GDM1 (cell line): ENCODE measurements at places on chromosomes 2 and 18.

DNA sequence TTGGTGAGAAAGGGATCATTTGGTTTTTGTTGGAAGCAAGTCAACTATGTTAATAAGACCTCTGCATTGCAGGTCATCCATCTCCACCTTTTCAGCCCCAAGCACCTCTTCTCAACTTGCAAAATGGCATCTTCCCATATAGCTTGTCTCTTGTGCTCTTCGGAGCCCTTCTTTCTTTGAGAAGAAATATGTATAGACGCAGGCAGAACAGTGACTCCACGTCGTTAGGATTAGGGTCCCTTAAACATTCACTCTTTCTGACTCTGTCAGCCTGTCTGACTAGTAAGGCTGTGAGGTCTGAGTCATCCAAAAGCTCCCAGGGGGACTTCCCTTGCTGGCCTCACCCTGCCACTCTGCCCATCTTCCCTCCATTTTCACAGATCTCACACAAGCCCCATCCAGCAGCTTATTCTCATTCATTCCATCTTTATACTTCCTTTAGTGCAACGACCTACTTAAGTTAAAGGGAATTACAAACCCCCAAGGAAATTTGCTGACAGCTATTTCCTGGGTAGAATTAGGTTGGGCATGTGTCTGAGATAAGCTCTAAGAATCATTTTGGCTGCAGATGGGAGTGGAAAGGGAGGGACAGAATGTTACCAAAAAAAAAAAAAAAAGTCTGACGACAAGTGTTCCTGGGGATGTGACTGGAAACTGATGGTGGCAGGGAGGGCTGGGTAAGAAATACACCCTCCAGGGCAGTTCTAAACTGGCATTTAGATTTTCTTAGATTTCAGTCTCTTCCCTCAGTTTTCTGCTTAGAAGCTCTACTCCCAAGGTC is 37.7 kb upstream of the MEX3C start:
- peak; percentile 4 for DNase-seq

DNA sequence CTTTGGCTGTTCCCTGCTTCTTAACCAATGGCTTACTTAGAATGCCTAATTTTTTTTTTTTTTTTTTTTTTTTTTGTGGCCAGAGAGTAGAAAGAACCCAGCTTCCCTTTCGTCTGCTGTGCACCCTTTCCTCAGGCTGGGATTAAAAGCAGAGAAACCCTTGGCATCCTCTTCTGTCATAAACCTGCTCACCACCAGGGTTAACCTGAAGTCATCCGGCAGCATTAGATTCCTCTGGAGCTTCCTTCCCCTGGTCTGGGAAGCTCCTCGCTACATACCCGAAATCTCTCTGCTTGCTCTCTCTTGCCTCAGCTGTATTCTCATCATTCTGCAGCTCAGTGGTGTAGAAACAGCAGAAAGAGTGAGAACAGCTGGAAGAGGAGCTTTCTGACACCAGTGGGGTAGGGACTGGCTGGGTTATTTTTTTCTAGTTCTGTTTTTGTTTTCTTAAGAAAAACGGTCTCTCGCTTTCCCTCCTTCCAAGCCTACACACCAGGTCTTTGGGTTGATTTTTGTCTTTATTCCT is 339.0 kb upstream of the MEIS1 start:
- no peak for DNase-seq

DNA sequence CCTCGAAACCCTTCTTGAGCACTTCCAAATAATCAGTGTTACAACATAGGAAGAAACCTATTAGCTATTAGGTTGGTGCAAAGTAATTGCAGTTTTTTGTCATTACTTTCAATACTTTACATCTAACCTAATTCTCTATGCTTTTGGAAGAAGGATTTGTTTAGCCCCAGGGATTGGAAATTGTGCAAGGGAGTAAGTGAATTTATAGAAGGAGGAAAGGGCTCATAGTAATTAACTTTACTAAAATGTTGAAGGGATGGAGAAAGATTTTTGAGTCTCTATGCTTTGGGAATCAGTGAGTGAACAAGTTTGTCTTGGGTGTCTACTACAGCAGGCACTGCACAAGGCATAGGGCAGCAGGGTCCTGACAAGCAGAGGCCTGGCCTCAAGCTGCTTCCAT is 261.1 kb downstream of the EN1 start:
- DNase-seq: no peak

DNA sequence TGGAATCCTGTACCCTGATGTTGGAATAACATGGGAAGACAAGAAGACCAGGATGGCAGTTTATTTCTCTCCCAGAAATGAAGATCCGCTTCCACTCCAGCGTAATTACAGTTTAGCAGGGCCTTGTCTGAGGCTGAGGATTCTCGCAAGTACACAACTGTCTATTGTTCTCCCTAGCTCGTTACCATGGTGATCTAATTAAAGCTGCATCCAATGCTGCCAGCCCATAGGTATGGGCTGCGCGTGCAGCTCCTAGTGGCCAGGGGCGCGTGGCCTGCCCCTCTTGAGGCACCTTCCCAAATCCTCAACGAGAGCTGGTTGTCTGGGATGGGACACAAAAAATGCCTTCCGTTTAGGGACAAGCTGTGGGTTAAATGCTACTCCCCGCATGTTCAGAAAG is 344.9 kb downstream of the CYRIA start:
- DNase-seq: no peak

- DNase-seq: no peak
Measured at GRCh38 chr2:150320608-150321007, 166.9 kb downstream of the RND3 start.

DNA sequence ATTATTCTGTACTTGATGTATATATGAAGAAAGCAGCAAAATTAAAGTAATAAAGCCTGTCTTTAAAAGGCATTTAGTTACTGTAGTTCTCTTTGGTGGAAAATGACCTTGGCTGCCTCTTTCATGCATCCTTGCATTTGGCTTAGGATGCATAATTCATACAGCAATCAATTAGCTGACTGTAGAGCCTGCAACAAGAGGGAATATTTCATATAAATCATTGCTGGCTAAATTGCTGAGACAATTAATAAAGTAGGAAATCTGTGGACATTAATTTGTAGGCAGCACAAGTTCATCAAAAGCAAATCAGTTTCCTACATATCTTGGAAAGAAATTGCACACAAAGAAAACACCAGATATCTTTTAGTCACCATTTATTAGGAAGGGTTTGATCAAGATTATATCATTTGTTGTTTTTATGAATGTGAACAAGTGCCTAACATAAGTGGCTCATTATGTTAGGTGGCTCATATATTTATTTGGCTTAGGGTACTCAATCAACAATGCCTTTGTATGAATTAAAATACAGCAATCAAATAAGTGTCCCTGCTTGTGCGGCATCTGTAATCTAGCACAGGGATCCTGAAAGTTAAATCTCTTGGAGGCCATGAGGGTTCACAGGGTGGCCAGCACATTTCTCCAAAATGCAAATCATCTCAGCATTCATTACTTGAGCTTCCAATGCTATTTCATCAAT is 220.4 kb upstream of the SPOPL start:
- DNase-seq: no peak

GRCh38 chr2:42693013-42693615 is 70.8 kb downstream of the OXER1 start:
- peak; percentile 68 for DNase-seq

GRCh38 chr18:75374466-75374865 is 53.0 kb downstream of the SMIM21 start:
- no peak for DNase-seq

DNA sequence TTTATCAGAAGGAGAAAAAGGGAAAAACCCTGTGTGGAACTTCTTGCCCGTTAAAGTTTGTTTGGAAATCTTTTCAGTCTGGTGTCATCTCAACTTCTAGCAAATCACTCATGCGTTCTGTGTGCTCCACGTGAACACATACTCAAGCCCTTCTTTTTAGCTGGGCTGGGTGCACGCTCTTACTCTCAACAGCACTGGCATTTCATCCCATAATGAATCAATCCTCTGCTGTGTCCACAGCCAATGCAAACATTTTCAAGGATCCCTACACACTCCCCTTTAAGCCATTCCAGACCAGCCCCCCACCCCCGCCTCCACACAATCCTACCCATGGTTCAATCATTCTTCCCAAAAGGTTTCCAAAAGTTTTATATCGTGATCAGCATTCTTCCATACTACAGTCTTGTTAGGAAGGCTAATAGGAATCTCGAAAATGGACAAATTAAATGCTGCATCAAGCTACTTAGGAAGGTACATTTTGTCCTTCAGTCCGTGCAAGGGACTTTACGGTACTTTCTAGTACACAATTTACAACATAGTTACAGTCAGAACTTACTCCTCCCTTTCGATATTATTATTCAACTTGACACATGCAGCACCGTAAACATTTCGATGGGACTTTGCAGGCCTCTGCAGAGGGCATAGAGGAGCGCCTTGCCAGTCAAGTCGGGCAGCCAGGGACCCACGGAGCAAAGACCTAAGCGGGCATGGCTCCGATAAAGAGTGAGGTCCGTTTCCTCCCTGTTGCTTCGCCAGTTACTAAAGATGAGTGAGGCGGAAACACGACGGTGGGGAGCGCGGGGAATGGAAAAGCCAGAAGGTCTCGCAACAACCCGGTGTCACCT is 1.4 kb downstream of the PTGR3 start:
- no peak for DNase-seq

- DNase-seq: no peak
Measured at GRCh38 chr2:145060876-145061275, 541.0 kb upstream of the ZEB2 start.

- DNase-seq: no peak
Measured at GRCh38 chr2:3630631-3631030, 27.4 kb upstream of the ALLC start.

- DNase-seq: peak; percentile 32
Measured at GRCh38 chr2:26144953-26145680, 27.8 kb upstream of the GAREM2 start.

- no peak for DNase-seq
Measured at GRCh38 chr18:57811477-57812125, 8.5 kb upstream of the ATP8B1 start.

DNA sequence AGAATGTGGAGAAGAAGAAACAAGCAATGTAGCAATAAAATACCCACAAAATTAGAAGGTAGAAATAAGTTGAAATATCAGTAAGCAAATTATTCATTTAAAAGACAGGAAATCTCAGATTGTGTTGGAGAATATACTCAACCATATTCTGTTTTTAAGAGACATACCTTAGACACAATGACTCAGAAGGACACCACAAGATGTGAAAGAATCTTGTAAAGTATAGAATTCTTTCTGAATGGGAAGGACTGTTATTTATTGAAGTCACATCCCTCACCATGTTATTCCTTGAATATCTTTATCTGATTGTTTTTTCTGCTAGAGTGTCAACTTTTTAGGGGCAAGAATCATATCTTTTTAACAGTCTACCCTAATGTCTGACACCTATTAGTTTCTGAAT is 50.4 kb downstream of the CTAGE1 start:
- no peak for DNase-seq

DNA sequence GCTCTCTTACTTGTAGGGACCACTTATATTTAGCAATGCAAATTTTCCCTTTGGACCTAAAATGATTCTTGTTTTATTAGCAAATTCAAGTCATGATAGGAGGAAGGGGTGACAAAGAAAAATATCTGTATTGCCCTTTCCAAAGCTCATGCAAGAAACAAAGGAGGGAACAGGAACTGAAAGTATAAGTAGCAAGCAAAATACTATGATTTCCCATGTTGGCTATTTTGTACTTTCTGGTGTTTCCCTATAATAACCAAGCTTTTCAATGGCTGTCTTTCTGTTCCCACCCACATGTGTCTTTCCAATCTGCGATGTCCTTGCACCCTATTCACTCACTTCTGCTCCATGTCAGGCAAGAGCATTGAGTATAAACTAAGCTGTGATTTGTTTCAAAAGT is 279.7 kb downstream of the RNF144A start:
- DNase-seq: no peak

DNA sequence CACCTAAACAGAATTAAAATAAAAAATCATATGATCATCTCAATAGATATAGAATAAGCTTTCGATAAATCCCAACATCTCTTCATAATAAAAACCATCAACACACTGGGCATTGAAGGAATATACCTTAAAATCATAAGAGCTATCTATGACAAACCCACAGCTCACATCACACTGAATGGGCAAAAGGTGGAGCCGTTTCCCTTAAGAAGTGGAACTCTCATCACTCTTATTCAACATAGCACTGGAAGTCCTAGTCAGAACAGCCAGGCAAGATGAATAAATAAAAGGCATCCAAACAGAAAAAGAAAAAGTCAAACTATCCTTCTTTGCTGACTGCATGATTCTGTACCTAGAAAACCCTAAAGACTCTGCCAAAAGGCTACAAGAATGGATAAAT is 510.3 kb downstream of the ZNF804A start:
- no peak for DNase-seq

DNA sequence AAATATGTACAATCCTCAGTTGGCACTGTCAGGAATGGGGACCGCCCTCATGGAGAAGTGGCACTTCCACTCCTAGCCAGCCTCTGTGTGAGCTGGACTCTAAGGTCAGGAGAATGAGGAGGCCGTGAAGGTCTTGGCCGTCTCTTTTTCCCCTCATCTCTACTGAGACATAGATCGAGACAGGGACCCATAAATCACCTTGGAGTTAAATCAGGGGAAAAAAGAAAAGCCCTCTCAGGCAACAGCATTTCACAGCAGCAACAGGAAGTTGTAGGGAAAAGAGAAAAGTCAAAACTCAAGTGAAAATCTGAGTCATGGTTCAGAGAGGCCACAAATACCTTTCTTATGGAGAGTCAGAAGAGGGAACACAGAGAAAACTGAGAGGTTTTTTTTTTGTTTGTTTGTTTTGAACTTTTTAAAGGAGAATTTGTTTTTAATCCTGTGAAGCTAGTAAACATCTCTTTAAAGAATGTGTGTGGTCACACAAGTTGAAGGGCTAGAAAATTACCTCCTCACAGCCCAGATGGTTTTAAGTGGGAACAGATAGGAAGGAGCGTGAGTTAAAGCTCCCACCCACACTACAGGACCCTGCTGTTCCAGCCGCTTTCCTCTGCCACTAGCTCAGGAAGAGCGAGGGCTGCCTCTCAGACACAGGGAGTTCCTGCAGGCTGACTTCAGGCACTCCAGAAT is 30.6 kb upstream of the CYP1B1 start:
- no peak for DNase-seq

- no peak for DNase-seq
Measured at GRCh38 chr18:69158944-69159343, 241.7 kb upstream of the DOK6 start.

GRCh38 chr2:195587966-195588365 is 69.1 kb upstream of the SLC39A10 start:
- no peak for DNase-seq

- DNase-seq: no peak
Measured at GRCh38 chr18:2410688-2411087, 160.6 kb downstream of the METTL4 start.

DNA sequence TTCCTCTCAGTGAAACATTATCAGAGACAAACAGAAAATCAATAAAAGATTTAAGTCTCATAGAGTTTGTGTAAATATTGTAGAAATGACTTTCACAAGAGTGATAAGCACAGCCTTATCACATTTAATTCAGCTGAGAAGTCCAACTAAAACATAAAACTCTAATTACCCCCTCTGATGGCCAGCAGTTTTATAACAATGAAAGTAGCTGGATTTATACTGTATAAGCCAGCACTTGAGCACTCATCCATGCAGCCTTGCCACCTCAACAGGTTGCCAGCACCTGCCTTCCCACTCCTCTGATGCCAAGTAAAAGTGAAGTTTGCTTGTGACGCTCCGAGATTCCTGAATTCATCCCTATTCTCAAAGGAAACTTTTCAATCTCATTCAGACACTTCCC is 103.0 kb upstream of the STK39 start:
- no peak for DNase-seq
